ENCODE measurements at places on chromosomes 3 and 15.

DNA sequence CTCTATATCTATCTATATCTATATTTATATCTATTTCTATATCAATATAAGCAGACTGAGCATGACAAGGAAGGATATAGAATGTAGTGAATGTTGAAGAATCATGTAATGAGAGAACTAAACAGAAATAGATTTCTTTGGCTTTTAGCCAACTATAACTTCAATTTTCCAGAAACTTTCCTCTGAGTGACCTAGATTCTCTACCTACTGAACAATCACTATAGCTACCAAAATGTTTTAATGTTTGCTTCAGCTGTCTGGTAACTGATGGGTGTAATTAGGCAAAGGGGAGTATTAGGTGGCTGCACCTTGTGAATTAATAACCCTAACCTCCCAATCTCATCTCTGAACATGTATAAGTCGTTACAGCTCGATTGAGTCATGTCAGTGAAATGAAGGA, 76.4 kb upstream of the ROBO1 start:
- DNase-seq = no peak

- no peak for DNase-seq
Observed at GRCh38 chr3:111769992-111770352, 89.1 kb upstream of the PHLDB2 start.

GRCh38 chr15:31495281-31495680, 168.6 kb downstream of the KLF13 start:
- DNase-seq = no peak

- DNase-seq = no peak
Observed at GRCh38 chr15:69973102-69973714, 124.5 kb downstream of the TLE3 start.

DNA sequence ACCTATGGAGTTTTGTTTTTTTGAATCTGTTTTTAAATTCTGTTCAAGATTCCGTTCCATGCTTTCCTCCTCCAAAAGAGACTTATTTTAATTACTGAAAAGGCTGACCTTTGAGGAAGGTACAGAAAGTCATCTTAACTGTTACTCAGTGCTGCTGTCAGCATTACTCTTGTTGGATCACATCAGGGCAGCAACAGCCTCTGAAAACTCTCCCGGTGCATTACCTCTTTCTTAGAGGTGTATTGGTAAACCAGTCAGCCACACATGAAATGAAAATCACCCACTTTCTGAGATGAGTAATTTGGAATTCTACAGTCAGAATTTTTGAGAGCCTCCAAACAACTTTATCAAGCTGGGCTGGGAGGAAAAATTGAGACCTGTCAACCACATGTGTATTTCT, 88.5 kb upstream of the LIMD1 start:
- DNase-seq = no peak

DNA sequence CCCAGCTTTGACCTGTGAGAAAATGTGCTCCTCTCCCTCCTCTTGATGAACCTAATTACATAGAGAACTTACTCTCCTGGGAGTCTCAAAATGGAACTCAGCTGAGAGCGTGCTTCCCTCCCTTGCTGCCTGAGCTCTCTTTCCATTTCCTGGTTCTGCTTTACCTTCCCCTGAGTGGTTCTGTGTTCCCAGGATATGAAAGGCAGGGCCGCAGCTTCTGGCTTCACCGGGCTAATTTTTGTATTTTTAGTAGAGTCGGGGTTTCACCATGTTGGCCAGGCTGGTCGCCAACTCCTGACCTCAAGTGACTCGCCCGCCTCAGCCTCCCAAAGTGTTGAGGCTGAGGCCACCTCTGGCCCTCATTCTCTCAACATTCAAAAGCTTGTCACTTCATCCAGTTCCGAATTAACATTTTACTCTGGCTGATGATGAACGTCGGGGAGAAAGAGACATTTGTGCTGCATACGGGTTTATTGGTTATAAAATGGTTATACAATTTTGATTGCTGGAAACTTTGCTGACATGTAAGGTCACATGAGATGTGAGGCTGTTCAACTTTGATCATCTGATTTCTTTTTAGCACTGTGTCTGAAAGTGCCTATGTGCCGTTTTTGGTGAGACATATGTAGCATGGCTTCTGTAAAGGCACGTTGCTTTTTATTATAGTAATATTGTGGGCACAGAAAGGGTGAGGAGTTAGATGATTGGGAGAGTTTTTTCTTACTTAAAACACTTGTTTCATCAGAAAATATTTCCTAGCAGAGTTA, 6.6 kb downstream of the PLS1 start:
- no peak for DNase-seq

DNA sequence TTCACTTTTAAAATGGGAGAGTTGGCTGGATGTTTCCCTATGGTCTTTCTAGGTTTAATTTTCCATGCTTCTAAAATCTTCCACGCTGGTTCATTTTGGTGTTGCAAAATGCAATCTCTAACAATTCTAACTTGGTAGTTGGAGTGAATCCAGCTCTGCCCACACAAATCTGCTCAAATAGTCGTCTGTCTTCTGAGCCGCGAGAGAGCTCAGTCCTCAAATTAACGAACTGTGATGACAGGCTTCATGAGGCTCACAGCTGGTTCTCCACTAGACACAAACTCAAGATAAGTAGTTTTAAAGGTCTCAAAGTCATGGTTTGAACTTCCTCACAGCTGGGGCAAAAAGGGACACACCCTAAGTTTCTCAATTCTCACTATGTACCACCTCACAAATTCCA, 178.6 kb upstream of the LYSMD4 start:
- DNase-seq = no peak

DNA sequence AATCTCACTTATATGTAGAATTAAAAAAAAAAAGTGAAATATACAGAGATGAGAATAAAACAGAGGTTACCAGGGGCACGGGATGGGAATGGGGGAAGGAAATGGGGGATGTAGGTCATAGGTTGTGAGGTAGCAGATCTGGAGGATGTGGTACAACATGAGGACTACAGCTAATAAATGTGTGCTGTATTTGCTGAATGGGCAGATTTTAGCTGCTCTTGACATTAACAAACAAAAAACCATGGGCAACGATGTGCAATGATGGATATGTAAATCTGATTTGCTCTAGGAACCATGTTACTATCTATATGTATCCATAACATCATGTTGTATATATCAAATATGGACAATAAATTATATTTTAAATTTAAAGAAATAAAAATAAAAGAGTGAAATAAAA, 87.4 kb downstream of the FGF12 start:
- no peak for DNase-seq

DNA sequence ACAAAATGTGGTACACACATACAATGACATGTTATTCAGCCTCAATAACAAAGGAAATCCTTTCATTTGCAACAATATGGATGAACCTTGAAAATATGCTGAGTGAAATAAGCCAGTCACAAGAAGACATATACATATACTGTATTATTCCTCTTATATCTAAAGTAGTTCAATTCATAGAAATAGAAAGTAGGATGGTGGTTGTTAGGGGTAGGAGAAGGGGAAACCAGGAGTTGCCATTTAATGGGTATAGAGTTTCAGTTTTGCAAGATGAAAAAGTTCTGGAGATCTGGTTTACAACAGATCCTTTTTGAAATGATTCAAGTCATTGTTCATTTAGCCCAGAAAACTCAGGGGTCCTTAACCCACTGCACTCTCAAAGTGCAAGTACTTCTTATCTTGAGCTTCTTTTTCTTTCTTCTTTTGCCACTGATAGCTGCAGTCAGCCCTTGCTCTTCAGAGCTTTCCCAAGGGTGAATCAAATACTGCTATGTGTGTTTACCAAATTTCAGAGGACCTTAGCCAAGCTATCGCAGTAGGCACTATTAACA, 208.0 kb upstream of the EOMES start:
- no peak for DNase-seq

DNA sequence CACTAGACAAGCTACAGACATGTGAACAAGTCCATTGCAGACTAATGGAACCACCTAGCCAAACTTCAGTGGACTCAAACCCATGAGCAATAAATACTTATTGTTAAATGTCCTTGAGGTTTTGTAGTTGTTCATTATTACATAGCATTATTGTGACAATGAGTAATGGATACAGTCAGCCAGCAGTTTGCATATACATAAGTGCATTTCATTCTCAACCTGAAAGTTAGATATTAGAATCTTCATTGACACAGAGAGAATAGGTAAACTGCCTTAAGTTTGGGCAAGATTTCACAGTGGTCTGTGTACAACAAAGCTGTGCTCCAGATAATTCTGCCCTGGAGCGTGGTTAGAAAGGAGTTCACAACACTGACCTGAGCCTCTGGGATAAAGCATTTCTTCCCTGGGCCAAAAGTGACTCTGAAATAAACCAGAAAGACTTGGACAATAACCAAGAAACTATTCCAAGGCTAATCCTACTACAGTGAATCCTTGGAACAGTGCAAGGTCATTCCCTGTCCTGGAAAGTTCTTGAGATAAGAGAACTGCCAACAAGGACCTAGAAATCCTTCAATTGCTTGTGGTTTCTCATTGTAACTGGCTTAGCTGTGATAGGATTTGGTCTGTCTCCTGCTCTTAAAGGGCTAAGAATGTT, 225.5 kb upstream of the STT3B start:
- no peak for DNase-seq

DNA sequence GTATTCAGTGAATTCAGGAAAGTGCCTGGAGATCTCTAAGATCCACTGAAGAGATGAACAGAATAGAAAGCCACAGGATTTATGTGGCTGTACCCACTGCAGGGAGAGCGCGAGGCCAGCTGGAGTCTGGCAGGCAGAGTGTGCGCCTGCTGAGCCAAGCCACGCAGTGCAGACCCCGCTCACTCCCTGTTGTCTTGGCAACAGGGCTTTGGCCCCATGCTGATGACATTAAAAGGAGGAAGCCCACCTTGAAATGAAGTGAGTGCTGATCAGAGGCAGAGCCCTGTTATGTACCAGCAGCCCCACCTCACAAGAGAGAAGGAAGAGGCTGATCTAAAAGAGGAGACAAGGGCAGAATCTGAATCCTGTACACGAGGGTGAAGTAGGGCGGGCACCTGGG, 36.7 kb downstream of the PXYLP1 start:
- DNase-seq = no peak

DNA sequence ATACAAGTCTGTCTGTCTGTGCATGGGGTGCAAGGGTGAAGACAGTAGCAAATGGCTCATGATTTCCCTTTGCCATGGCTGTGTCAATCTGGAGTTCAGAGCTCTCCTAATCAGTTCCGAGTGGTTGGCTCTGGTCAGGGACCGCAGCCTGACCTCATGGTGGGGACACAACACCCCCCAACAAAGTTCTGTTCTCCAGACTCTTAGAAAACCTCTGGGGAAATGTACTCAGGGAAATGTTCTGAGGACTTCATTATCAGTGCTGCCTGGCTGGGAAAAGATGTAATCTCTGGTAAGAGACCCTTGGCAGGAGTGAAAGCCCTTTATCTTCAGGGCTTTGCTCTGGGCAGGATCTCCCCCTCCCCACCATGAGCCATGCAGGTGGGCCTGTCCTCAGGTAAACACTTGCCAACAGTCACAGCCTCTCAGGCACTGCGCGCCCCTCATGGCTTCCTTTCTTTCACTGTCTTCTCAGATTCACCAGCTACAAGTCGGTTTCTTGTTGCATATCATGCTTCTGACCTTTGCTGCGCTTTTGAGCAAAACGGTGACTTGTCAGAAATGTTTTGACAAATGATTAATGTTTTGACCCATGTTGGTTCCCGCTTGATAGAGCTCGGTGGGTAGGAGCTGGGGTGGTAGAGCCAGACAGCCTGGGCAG, 95.5 kb downstream of the ST6GAL1 start:
- no peak for DNase-seq

GRCh38 chr15:89556413-89557262, 18.6 kb upstream of the TICRR start:
- no peak for DNase-seq

GRCh38 chr3:131538968-131539367, 36.2 kb upstream of the MRPL3 start:
- DNase-seq = no peak

DNA sequence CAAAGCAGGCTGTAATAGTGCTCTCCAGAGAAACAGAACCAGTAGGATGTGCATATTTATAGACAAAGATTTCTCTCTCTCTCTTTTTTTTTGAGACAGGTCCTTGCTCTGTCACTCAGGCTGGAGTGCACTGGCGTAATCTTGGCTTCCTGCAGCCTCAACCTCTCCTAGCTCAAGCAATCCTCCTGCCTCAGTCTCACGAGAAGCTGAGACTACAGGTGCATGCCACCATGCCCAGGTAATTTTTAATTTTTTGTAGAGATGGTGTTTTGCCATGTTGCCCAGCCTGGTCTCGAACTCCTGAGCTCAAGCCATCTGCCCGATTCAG, 67.1 kb upstream of the CHD2 start:
- DNase-seq = no peak

DNA sequence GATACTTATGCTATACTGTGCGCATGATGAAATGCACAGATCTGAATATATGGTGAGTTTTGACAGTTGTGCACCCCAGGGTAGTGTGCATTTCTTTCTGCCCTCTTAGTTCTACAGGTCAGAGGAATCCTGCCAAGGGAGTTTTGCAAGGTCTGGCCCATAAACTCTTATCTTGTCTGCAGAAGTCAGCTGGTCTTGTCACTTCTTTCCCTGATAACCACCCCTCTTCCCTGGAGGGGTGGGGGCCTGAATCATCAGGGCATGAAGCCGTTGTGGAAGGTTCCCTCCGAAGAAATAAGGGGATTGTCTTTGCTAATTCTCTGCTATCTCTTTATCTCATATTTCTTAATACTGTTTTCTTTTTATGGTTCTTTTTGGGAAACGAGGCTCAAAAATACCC, 30.4 kb downstream of the TRIM71 start:
- no peak for DNase-seq

GRCh38 chr3:67059443-67059842, 61.3 kb downstream of the KBTBD8 start:
- no peak for DNase-seq

GRCh38 chr3:112740835-112741234, 99.9 kb upstream of the CCDC80 start:
- no peak for DNase-seq

- no peak for DNase-seq
Observed at GRCh38 chr15:60614028-60614427, 135.1 kb upstream of the ICE2 start.

- DNase-seq = no peak
Observed at GRCh38 chr3:66083096-66083678, 44.5 kb upstream of the MAGI1 start.

GRCh38 chr3:66938338-66938963, 59.7 kb upstream of the KBTBD8 start:
- DNase-seq = no peak

- no peak for DNase-seq
Observed at GRCh38 chr15:90001683-90002427, 731 bp downstream of the ZNF710 start.

GRCh38 chr3:160780245-160780644, 24.2 kb downstream of the PPM1L start:
- DNase-seq = no peak

DNA sequence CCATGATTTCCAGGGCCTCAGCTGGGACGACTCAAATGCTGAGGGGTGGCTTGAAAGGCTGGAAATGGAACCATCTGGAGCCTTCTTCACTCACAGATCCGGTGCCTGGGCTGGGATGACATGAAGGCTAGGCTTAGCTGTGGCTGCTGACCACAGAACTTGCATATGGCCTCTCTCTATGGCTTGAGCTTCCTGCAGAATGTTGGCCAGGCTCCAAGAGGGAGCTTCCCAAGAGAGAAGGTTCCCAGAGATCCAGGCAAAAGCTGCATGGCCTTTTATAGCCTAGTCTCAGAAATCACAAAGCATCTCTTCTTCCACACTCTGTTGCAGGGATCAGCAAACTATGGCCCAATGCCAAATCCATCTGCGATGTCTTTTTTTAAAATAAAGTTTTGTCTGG, 44.8 kb downstream of the GATM start:
- no peak for DNase-seq

- DNase-seq = no peak
Observed at GRCh38 chr3:46699676-46700523, 1.3 kb upstream of the TMIE start.

GRCh38 chr3:11370191-11370590, 98.0 kb downstream of the ATG7 start:
- no peak for DNase-seq

All from esophagus squamous epithelium (tissue), 5 donors.